ENCODE measurements at places on chromosomes 12 and 14. TPM values are rescaled to one million over a fixed set of nuclear protein-coding genes. Genes with fewer than 3 reads are reported as not detected.

DNA sequence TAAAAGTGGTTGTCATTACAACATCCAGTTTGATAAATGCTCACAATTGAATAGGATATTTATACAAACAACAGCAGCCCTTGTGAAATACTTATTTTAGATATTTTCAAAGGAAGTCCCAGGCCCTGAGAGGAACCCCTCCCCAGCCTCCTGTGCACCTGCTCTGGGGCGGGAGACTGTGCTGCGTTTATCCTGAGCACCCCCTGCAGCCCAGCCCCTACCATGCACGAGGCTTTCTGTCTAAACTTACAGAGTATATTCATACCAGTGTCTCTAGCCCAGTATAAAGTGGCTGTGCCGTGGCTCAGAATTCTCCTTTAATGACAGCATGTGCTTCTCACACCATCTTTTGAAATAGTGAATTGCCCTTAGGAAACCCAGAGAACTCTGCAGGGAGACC, 1084.3 kb downstream of the TMEM121 start:
- H3K4me3 ChIP-seq: no peak overlapping the region
- no peaks in the 10 kb centered on the region for H3K4me1 ChIP-seq
- no peaks in the 10 kb centered on the region for H3K36me3 ChIP-seq
- no peak overlapping the region for H3K27ac ChIP-seq

DNA sequence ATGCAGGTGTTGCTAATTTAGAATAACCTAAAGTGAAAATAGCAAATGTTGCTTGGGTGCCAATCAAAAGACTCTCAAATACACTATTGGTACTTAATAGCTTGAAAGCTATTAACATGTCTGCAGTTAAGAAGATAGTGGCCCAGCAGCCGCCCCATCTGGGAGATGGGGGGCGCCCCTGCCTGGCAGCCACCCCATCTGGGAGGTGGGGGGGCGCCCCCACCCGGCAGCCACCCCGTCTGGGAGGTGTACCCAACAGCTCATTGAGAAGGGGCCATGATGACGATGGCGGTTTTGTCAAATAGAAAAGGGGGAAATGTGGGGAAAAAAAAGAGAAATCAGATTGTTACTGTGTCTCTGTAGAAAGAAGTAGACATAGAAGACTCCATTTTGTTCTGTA, 923.1 kb upstream of the MDGA2 start:
- no peak overlapping the region for H3K4me3 ChIP-seq
- DNase-seq: no peak
- no peaks in the 10 kb centered on the region for H3K27me3 ChIP-seq
- no peaks in the 10 kb centered on the region for H3K36me3 ChIP-seq
- no peaks in the 10 kb centered on the region for H3K4me1 ChIP-seq

- H3K4me3 ChIP-seq: no peak overlapping the region
- no peaks in the 10 kb centered on the region for H3K36me3 ChIP-seq
- no peaks in the 10 kb centered on the region for H3K27me3 ChIP-seq
- H3K4me1 ChIP-seq: no peaks in the 10 kb centered on the region
Measured at GRCh38 chr12:91274916-91275315, 92.3 kb upstream of the DCN start.

Gene KLRF2
- total RNA-seq: not detected
